ENCODE measurements at places on chromosomes 6 and 20. TPM values are rescaled to one million over a fixed set of nuclear protein-coding genes. Genes with fewer than 3 reads are reported as not detected.
A peak's percentile ranks its signal among the peaks of the same experiment; 100 is the strongest.

DNA sequence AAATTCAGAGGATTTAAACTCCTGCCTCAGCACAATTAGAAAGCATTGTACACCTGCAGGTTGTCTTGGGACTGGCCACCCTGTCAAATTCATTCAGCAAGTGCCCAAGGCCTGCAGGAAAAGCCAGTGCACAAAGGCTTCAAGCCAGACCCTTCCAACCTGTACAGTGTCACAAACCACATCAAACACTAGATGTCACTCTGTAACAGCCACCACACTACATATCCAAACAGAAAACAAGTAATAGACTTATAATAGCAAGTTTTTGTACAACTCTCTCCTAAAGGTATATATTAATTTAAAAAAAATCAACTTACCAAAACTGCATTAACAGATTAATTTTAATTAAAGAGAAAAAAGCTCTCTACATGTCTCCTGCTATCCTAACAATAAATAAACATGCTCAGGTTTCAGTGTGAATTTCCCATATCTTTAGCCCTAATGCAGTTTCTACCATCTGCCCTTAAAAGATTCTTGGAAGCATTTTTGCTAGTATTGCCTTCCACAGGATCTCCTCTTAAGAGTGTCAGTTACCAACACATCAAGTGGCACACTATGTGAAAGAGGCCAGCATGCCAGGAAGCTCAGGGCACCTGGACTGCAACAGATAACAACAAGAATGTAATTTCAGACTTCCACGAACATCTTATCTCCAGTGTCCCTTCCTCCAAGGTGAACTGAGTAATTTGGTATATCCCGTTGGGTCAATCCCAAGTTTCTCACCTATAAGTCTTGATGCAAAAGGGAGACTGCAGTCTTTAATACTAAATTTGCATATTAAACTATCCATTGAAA lies 47.5 kb downstream of the RALGAPA2 start:
- peak; percentile 27 for DNase-seq

DNA sequence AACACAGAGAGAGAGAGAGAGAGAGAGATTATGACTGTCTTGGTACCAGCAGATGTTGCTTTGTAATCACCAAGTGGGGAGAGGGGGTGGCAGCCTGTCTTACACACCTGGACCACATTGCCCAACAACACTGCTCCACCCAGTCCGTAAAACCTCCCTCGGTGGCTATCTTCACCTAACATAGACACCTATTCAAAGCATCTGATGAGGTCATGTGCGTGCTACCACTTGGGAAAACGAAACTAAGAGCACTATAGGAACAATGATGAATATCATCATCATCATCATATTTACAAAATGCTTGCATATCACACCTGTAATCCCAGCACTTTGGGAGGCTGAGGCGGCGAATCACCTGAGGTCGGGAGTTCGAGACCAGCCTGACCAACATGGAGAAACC lies 24.1 kb upstream of the SALL4 start:
- DNase-seq = no peak

DNA sequence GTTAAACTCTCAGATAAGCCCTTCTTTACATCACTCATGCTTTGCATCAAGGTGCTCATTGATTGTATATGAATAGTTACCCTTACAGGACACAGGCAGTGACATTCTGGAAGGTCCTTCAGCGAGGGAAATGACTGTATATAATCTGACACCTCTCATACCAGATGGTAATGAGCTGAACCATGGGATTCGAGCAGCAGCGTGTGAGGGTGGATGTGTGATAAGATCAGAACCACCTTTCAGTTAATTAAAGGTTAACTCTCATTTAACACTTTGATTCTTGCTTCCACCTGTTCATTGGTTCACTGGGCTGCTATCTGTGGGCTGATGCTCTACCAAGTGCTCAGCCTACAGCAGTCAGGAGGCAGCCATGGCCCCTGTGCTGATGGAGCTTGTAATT lies 24.2 kb downstream of the NEDD9 start:
- DNase-seq = no peak

DNA sequence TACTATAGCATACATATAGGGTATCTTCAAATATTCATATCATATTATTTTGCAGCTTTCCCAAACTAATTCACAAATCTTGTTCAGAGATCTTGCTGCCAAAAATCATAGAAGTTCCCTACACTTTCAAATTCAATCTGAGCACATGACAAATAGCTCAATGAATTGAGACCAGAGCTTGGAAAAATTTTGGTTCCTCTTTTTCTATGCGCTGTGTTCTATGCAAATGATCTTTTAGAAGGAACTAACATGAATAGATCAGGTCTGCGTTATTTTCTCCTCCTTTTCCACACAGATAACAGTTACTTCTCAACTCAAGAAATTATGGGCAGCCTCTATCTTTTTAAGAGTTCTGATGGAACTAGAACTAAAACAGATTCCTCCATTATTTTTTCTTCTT lies 316.3 kb downstream of the ARHGAP18 start:
- DNase-seq = no peak

- no peak for DNase-seq
These were observed 196.9 kb upstream of the SLC24A3 start for GRCh38 chr20:19015351-19016139.

Gene DOK5
- 85.6 TPM for total RNA-seq

Gene RUNX2
- total RNA-seq = 0.74 TPM

All from fibroblast of the aortic adventitia (primary cell).